ENCODE measurements at places on chromosomes 2 and 18.

DNA sequence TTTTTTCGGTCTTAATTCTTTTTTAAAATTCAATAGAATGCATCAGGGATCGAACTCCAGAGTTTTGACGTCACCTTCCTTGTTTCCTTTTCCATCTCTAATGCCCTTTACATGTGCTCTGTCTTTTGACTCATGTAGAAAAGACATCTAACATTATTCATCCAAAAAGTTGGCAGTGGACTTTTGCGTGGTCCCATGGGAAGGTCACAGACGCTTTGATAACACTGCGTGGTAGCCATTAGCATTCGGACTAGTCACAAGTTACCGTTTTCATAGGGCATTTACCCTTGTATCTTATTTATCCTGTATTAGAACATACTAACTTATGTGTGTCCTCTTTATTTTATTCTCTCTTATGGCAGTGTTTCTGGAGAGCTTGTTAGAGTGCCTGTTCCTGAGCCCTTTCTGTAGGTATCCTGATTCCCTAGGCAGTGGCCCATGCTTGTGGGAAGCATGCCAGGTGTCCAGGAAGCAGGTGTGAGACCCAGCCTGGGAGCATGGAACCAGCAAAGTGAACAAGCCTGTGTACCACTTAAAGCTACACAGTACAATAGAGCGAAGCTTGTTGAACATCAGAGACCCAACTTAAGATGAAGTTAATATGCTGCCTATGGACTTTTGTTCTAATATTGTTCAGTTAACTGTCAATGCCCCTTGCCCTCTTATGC lies 73.6 kb upstream of the RBM44 start:
- DNase-seq, result no peak

- no peak for DNase-seq
Observed at GRCh38 chr2:36452260-36452659, 96.7 kb downstream of the CRIM1 start.

DNA sequence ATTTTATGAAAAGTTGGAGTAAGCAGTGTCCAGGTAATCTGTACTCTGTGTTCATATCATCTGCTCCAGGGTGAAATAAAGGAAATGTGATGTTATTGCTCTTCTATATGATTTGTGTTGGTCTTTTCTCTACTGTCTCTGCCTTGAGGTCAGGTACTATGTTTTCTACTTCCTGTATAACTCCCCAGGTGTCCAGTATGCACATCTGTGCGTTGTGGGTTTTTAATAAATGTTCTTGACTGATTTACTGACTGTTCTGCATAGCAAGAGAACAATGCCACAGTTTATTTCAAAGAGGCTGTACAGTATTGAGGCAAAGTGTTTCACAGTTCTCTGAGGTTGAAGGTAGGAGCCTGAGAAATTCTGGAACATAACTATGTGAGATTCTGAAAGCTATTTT lies 89.7 kb downstream of the BABAM2 start:
- no peak for DNase-seq

GRCh38 chr2:43814711-43815110 lies 23.9 kb downstream of the ABCG5 start:
- no peak for DNase-seq

- DNase-seq, result no peak
Observed at GRCh38 chr2:239495791-239496233, 95.0 kb upstream of the HDAC4 start.

- DNase-seq, result no peak
Observed at GRCh38 chr18:69895066-69896047, 52.3 kb downstream of the CD226 start.

DNA sequence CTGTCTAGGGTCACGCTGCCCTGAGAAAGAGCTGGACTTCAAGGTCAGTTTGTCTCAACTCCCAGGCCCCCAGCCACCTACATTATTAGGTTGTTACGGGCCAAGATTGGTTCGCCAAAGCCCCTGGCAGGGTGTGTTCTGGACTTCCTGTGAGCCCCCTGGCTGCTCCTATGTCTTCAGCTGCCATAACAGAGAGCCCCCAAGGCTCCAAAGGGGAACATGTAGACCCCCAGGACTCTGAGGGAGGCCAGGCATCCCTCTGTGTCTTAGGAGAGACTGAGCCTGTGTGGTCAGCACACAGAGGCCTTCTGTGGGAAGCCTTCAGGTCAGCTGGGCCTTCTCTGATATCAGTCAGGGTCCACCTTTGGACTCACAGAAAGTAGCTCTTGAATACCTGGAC lies 58.3 kb downstream of the INHBB start:
- no peak for DNase-seq

DNA sequence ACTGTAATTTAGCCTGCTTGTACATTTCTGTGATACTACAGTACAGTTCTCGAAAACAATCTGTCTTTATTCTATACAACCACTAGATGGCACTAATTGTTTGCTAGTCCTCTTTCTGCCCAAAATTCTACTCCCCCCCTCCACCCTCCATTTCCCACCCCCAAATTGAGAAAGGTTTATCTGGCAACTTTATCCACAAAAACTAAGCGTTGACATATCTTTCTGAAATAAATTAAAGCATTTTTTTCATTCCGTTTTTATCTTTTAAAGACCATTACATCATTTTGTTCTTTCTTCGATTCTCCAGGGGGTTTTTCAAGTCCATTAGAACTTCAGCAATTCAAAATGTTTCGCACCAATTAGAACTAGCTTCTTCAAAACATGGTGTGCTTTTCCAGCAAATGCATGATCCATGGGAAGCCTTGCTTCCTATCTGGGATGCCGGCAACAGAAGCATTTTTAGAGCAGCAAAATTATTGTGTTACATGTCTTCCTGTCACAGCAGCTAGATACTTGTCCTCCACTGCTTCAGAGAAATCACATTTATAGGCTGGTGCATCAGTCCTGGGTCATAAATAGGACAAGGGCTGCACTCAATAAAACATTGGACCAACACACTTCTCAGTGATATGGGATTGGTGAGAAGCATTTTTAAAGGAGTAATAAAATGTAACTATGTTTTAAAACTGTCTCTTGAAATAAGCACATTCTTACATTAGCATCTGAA lies 241.3 kb downstream of the PAX3 start:
- DNase-seq, result no peak

GRCh38 chr2:117693154-117693553 lies 121.3 kb upstream of the DDX18 start:
- DNase-seq, result no peak

DNA sequence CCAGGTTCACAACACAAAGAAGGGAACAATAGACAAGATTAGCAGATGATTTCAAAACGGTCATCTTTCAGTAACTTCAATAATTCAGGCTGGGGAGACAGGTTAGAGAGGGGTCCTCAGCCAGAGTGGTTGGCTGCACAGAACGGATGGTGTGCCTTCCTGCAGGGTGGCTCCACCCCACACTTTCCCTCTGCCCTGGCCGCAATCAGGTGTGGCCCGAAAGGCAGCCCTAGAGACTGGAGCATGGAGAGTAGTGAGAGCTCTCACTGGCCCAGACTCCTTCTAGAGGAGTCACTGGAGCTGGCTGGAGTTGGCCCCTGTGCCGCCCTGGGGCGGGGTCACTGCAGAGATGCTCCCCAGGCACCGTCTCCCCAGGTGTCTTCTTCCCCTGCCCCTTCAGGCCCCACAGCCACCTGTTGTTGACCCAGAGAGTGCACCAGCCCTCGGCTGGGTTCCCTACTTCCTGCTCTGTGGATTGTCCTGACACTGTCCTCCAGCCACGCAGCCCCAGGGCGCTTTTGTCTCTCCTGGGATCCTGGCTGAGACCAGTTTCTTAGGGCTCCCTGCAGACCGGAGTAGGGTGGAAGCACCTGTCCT lies 126.8 kb downstream of the PXDN start:
- no peak for DNase-seq

GRCh38 chr2:134140251-134140661 lies 113.6 kb upstream of the MGAT5 start:
- no peak for DNase-seq
